ENCODE measurements at places on chromosomes 4 and X.

- DNase-seq, result no peak
Measured at GRCh38 chrX:94107981-94108380, 434.0 kb downstream of the FAM133A start.

- DNase-seq, result no peak
Measured at GRCh38 chr4:94640151-94640550, 117.6 kb upstream of the BMPR1B start.

DNA sequence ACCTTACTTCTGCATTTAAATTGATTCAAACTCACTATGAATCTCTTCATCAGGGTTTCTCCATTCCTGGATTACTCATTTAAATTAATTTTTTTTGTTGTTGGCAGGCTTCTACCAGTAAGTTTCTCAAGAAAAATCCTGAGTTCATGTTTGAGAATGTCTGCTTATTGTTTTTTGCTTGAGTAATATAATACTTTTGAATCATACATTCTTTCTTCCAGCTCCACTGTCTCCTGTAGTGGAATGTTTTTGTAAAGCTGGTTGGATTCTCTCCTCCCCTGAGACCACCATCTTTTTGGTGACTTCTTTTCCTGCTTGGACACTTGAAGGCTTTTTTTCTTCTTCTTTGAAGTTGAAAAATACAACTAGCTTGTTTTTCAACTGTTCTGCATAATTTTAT is 4.3 kb upstream of the MID1IP1 start:
- DNase-seq, result no peak

GRCh38 chrX:10507876-10508275 is 112.5 kb downstream of the MID1 start:
- DNase-seq, result no peak

- DNase-seq, result no peak
Measured at GRCh38 chr4:164377277-164377676, 376.7 kb upstream of the SMIM31 start.

Data from retina (tissue), 1 donor.